ENCODE measurements at places on chromosomes 6 and 20.

DNA sequence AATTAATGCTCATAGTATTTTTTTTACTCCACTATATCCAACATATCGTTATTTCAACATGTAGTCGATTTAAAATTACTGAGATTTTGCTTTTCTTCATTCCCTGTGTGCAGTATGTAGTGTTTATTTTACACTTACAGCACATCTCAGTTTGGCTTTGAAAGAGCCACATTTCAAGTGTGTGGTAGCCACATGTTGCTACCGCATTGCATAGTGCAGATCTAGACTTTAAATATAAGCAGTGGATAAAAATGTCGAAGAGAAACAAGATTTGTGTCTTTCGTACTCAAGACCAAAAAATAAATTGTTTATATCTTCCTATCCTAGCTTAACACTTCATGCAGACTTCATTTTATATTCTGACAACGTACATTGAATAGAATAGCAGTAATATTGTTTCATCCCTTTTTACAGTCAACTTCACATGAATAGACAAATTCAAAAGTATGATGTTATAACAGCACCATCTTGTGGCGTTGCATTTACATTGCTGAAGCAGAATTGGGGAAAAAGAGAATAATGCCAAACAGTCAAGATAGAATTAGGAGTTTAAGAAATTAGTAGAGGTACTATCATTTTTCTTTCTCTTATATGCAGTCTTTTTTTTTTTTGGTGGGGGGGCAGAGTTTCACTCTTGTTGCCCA lies 29.9 kb downstream of the FBXO5 start:
- DNase-seq, result peak; percentile 49

- DNase-seq, result peak; percentile 45
Measured at GRCh38 chr6:33160728-33161344, 31.4 kb downstream of the COL11A2 start.

- no peak for DNase-seq
Measured at GRCh38 chr6:5423251-5423650, 161.9 kb downstream of the FARS2 start.

DNA sequence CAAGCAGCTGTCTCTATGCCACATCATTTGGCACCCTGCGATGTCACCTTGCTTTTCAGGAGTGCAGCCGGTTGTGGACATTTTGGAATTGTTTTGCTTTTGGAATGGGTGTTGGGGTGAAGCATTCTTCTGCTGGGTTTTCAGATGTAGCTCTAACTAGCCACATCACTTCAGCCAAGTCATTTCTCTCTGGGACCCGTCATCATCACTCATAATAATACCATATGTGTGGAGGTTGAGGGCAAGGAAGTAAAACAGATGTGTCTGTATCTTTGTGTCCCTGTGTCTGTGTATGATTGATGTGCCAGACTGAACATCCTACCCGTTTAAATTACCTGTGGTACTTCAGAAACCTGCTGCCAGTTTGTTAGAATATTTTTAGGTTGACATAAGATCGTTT lies 49.5 kb upstream of the TULP4 start:
- DNase-seq, result no peak

DNA sequence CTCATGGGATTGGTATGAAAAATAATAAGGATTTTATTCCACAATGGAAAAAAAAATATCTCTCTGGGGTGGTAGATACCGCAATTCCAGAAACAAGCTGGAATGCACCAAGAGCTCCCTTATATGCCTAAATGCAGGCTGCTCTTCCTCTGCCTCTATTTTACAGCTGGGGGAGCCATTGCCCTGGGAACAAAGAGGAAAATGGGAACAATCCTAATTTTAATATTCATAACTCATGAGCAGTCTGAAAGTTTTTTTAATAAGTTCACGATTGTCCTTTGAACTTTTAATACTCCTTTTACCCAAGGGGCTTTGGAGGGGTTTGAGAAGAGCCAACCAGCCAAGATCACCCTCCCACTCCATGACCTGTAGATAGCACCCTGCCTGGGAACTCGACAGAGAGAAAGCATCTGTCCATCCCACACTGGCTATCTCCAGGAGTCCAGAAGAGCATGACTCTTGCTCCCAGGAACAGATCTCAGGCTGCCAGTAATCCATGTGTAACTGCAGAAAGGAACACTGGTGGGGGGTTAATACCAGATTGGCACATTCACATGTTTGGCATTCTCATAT lies 74.7 kb downstream of the CD83 start:
- DNase-seq, result peak; percentile 7

GRCh38 chr6:7261032-7261841 lies 51.8 kb downstream of the SSR1 start:
- peak; percentile 77 for DNase-seq

DNA sequence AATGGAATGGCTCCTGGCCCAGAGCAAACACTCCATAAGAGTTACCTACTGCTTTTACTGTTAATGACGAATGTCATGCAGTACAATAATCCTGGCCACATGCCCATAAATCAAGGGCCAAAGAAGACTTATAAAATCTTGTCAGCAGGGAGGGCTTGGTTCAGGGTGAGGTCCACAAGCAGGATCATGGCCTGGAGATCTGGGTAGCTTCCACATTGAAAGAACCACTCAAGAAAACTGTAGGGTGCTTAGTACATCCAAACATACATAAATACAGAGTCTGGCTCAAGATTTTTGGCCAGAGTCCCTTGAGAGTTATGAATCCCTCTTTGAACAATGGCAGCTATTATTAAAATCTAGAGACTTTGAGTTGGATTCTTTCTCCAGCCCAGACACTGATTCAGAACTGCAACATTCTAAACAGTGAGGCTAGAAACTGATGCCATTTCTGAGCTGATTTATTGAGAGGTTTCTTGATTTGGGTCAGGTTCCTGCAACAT lies 188.7 kb downstream of the CDC5L start:
- DNase-seq, result peak; percentile 17

DNA sequence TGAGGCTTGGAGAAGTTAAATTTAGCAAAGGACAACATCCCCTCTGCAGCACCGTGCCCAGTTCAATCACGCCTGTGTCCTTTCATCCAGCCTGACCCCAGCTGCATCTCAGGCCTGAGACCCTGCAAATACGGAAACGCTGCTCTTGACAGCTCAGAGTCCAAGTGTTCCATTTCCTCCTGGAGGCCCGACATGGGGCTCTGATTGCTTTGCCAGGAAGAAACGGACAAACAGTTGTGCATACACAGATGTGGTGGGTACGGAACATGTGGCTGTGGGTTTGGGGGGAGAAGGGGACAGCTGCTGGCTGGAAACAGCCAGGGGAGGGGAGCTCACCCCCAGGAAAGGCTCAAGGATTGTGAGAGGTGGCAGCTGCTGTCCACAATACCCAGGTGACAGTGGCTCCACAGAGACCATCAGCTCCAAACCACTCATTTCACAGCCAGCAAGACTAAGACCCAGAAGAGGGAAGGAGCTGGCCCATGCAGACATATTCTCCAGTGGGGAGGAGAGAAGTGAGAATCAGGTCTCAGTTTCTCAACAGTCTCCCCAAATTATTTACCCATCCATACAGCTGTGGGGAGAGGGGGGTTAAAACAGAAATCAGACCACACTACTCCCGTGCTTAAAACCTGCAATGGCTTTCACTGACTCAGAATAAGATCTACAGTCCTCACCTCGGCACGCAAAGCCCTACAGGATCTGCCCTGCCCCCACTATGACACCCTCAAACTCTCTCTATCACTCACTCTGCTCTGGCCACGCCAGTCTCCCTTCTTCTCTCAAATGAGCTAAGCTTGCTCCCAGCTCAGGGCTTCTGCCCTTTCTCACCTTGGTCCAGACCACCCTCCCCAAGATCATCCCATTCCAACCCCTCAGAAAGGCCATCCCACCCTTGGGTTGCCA lies 89.1 kb downstream of the PREX1 start:
- no peak for DNase-seq

GRCh38 chr6:4008324-4009047 lies 70.5 kb downstream of the FAM217A start:
- peak; percentile 92 for DNase-seq

- DNase-seq, result peak; percentile 78
Measured at GRCh38 chr6:125050663-125051318, 88.6 kb downstream of the RNF217 start.

DNA sequence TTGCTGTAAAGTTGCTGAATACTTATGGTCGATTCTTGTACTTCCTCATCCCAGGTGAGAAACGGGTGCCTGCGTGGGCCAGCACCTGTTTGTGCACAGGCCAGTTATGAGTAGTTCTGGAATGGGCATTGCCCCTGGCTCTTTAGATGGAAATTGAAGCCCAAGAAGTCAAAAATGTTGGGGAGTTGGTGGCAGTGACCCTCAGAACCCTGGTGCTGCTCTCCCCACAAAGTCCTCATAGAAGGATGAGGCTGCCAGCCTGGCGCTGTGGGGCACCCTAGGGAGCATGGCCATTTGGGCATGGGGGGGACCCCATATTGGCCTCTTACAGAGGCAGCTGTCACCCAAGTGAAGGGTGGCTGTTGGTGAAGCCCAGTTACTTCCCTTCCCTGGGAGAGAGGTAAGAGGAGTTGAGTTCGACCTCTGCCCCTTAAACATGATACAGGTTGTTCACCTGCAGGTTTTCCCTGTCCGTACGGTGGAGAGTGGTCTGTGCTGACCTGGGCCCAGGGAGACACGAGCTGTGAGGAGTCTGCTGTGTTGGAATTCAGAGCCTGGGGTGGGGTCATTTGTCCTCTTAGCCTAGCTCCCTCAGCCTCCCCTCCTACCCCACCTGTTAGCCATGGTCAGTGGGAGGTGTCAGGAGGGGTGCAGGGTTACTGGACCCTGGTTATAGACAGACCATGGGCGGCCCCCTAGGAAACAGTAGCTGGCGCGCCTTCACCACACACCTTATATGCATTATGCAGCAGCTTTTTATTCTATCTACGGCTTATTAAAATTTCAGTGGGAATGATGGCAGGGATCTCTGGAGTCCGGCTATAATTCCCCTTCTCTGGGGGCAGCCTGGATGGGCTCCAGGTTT lies 4.9 kb downstream of the HMGA1 start:
- DNase-seq, result no peak

DNA sequence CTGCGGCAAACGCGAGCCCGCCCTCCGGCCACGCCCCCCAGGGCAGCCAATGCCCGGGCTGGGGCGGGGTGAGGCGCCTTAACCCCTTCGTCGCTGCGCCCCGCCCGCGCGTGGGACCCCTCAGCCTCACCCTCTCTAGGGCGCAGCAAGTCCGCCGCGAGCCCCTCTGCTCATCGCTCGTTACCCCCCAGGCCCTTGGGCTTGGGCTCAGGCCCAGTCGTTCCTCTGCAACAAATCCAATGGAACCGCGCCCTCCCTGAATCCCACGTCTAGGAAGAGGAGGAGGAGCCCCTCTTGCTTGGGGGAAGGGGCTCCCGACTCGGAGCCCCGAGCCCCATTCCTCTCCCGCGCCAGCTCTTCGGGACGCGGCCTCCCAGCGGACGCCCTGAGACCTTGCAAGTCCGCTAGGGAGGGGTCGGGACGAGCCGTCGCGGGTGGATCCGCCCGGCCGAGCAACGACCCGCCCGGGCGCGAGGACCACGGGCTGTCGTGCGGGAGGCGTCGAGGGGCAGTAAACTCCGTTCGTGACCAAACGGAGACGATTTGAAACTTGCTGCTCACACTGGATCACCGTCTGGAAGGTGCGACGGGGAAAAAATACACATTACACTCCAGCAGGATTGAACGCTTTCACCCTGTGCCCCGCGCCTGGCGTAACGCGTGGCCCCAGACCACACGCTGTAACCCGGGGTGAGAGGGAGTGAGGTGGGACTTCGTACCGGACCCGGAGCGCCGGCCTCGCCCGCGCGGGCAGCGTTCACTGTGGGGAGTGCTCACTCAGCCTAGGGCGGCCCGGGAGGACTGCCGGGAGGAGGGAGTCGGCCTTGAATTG lies 477 bp upstream of the LZTS3 start:
- peak; percentile 58 for DNase-seq

DNA sequence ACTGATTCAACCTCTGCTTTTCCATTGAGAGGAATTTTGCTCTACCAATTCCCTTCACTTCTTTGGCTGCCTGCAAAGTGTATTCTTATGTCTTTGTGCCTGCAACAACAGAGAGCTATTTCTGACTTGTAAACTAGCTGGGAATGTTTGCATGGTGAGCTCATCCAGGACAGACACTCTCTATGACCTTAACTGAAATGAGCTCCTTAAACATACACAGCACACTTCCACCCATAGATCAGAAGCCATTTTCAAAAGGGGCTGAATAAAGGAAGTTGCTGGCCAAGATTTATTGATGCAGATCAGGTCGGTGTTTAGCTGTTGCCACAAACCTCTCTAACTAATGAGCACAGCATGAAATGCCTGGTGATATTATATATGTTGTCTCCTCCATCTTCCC lies 377.7 kb downstream of the BTBD9 start:
- peak; percentile 89 for DNase-seq

- no peak for DNase-seq
Measured at GRCh38 chr6:101758368-101758767, 364.9 kb downstream of the GRIK2 start.

GRCh38 chr6:74181471-74181870 lies 485.5 kb downstream of the CD109 start:
- DNase-seq, result no peak

- DNase-seq, result no peak
Measured at GRCh38 chr20:25239387-25240370, 8.2 kb upstream of the PYGB start.

- peak; percentile 97 for DNase-seq
Measured at GRCh38 chr6:169689287-169689686, 12.5 kb downstream of the WDR27 start.

DNA sequence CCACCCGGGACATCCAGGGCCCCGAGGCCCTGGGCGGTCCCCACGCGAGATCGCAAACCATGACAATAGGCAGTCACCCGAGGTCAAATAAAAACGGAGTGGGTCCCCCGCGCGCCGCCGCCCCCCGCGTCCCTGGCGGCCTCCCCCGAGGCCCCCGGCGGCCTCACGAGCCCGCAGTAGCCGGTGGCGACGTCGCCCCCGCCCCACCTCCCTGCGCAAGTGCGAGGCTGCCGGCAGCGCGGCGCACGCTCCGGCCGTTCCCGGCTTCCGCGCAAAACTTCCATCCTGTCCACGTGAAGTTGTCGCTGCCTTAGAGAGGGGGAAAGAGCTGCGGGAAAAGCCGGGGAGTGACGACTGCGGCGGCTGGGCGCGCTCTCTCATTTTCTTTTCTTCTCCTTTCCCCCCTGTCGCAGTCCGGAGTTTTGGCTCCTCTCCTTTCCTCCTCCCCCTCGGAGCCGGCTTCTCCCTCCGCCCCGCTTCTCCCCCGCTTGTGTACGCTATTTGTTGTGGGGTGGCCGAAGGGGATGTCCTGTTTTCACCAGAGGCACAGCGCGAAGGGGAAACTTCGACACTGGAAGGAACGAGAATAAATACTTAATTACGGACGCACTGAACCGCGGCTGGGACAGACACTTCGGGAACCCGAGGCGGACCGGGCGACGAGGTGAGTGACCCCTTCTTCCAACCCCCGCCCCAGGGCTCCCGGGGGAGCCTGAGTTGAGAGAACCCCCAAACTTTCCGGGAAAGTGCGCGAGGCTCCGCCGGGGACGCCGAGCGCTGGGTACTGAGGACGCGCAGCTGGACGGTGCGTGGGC lies at the start of gene EYA4:
TSS of gene EYA4 (plus strand) at position 272 of the 815 bp plus-strand sequence. CDS start 33,424 bp downstream, outside the sequence.
- DNase-seq, result no peak

GRCh38 chr20:38084425-38084951 lies 50.9 kb downstream of the RPRD1B start:
- DNase-seq, result peak; percentile 98

DNA sequence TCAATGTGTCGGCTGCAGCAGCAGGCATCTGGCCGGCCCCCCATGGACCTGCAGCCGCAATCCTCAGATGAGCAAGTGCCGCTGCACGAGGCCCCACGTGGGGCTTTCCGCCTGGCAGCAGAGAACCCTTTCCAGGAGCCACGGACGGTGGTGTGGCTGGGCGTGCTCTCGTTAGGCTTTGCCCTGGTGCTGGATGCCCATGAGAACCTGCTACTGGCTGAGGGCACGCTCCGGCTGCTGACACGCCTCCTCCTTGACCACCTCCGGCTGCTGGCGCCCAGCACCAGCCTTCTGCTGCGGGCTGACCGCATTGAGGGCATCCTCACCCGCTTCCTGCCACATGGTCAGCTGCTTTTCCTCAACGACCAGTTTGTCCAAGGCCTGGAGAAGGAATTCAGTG lies 3.5 kb downstream of the AP5S1 start:
- DNase-seq, result no peak

Data from amniotic epithelial cell (primary cell).